ENCODE measurements at places on chromosomes 12 and 14.

GRCh38 chr14:34075826-34076225 is 125.0 kb upstream of the EGLN3 start:
- DNase-seq: no peak

- peak; percentile 86 for DNase-seq
Measured at GRCh38 chr12:57069523-57069922, 9.1 kb downstream of the NEMP1 start.

DNA sequence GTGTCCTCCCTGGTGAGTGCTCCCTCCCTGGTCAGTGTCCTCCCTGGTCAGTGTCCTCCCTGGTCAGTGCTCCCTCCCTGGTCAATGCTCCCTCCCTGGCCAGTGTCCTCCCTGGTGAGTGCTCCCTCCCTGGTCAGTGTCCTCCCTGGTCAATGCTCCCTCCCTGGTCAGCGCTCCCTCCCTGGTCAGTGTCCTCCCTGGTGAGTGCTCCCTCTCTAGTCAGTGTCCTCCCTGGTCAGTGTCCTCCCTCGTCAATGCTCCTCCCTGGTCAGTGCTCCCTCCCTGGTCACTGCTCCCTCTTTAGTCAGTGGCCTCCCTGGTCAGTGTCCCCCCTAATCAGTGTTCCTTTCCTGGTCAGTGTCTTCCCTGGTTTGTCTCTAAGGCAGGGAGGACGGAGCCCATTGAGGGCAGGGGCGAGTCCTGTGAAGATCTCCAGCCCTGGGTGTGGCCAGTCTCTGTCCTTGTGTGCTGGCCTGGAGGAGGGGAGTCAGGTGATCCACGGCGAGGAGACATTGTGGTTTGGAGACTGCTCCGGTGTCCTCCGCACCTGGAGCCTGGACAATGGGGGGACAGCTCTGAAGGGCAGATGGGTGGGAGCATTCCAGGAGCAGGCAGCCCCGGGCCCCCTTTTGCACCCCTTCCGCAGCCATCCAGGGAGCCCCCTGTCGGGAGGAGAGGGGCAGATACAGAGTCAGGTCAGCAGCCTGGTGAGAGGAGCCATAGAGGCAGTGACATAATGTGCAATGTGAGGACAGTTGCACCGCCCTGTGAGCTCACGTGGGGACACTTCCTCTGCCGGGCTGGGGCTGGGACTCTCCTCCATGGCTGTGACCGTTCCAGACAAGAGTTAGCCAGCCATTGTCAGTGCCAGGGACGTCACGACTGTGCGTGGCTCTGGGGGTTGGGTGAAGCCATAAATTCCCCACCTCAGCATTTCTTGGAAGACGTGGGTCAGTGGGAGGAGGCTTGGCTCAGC is 93.4 kb downstream of the ADGRD1 start:
- no peak for DNase-seq

DNA sequence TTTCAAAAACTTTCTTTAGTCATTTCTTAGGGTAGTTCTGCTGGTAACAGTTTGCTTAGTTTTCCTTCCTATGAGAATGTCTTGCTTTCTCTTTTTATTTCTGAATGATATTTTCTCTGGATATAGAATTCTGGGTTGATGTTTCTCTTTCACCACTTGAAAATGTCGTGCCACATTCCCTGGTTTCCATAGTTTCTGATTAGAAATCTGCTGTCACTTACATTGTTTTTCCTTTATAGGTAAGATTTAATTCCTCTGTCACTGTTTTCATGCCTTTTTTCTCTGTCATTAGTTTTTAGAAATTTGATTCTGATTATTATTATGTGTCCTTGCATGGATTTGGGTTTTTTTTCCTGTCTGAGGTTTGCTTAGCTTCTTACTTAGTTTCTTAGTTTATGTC is 77.3 kb upstream of the PCNX4 start:
- no peak for DNase-seq

GRCh38 chr12:107429006-107429705 is 256.4 kb upstream of the PWP1 start:
- DNase-seq: no peak

DNA sequence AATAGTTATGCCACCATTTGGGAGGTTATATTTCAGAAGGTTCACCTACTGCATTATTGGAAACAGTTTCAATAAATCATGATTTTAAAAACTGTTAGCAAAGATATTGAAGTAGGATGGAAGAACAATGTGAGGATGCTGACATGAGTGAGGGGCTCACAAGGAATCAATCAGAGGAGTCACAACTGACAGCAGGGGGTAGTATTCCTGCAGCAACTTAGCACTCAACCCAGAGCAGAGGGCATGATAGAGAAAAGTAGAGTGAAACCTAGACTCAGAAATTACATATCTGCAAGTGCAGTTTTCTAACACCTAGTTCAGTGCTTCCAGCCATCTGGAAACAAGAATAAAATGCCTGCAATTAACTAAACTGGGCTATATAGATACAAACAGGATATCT is 772.5 kb upstream of the USP15 start:
- no peak for DNase-seq

All from SIG-M5 (cell line).